Activated CD4-positive, alpha-beta T cell treated with anti-CD3 and anti-CD28 coated beads, Interleukin-2, amount 50 U/mL, for 16 hours (primary cell): ENCODE measurements at places on chromosomes 2 and 18.

- DNase-seq: no peak
Measured at GRCh38 chr18:62758591-62758990, 43.2 kb downstream of the PHLPP1 start.

DNA sequence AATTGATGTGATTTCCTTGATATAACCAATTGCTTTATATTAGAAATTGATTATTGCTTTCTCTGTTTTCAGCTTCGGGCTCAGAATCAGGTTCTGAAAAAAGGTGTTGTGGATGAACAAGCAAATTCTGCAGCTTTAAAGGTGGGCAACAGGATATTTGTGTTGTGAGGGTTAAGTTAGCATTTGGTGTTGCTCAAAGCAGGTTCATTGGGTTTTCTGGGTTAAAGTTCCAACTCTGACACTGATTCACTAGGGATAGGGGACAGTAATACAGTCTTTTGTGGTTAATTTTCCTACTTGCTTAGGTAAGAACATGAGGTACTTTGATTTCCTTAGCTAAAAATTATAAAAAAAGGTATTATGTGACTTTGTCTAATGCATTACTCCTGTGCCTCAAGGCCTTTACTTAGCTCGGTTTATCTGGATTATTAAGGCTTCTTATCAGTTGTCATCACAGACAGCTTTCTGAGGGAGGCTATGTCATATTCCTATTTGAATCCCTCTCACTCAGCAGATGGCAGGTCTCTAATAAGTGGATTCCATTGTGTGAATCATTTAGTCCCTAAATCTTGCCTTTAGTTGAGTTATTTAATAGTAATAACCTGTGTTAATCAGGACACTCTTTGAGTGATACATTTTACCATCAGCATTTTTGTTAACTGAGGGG, 78.9 kb upstream of the STON1 start:
- no peak for DNase-seq

- no peak for DNase-seq
Measured at GRCh38 chr18:24651434-24651833, 191.0 kb downstream of the HRH4 start.

GRCh38 chr2:148644883-148645538, 460 bp downstream of the EPC2 start:
- peak; percentile 91 for DNase-seq

DNA sequence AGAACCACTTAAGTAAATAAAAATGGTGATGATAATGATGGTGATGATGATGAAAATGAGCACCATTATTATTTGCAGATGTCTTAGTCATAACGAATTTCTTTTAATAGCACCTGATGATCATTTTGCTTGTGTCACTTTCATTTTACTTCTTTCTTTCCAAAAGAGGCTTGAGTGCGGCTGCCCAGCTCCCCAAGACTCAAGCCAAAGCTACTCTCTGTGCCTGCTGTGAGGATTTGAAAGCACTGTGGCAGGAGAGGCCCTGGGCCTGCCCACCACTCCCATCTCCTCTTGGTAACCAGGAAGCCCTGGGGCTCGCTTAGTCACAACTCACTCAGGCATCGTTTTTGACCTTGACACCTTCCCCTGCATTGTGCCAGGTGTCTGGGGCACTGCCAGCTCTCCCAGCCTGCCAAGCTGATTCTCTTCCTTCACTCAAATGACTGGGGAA, 41.2 kb downstream of the RPL37A start:
- no peak for DNase-seq
